GM12891 (cell line): ENCODE measurements at places on chromosomes 6 and 20.

DNA sequence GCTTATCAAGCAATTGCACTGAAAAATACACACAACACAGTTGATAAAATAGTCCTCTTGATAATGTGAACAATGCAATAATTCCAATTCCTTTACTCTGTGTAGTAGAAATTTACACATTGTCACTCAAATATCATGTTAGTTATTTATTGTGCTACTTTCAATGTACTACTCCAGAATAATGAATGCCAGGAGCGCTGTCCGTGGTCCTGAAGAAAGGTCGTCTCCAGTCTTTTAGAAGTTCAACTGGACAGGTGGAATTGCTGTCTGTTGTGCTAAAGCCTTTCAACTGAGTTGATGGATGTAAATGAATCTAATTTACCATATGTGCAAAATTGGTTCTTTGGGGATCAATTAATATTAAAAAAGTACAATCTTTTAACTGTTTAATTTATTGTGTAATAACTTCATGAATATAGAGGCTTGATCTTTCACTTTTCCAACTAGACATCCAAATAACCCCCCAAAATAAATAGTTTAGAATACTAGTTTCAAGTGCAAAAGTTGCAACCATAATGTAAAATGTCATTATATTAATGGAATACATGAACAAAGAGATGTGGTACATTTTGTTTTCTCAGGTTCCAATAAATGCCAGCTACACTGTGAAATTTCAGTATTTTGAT lies 3.2 kb downstream of the GRIK2 start:
- no peak for DNase-seq

DNA sequence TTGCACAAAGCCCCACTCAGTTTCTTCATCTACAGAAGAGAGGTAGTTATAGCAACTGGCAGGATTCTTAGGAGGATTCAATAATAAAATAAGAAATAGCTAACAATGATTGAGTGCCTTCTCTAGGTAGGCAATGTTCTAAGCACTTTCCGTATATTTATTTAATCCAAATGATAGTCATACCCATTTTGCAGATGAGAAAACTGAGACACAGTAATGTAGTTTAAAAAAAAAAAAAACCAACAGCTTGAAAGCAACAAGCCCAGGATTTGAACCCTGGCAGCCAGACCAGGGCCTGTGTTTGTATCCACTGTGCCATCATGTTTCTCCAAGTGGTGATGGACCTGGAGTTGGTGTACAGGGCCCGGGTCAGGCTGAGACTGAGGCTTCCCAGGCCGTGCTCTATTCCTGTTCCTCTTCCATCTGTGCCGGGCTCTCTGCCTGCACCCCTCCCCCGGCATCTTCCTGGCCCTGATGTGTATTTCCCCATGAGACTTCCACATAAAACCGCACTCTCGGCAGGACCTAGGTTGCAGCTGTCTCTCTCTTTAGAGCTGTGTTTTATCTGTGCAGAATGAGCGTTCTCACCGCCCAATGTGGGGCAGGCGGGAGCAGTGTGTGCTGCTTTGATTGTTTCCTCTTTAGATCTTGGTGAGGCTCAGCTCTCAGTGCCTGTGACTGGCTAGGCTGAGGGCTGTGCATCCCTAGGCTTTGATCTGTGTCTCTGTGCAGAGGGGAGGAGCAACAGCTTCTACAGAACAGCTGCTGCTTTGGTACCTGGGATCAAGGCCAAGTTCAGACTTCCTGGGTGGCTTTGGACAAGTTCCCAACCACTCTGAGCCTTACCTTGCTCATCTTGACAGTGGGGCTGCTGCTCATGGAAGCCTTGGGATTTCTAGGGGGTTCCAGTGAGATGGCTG lies 49.5 kb downstream of the TOX2 start:
- DNase-seq, result no peak

DNA sequence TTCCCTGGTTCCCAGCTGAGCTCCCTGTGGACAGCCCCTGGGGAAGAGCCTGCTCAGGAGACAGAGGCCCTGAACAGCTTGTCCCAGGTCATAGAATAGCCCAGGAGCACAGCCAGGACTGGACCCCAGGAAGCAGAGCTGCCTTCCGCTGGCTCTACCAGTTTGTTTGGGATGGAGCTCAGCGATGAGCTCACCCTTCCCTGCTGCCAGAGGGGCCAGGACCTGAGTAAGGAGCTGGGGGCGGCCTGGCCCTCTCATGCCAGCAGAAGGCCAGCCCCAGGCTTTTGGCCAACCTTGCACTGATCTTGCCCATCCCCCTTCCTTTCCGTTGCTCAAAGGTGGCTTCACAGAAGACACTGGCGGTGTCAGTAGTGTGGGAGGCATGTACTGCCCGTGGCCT lies 17.5 kb downstream of the MMP24OS start:
- DNase-seq, result no peak

- no peak for DNase-seq
Measured at GRCh38 chr6:80771941-80772340, 665.5 kb downstream of the BCKDHB start.

- no peak for DNase-seq
Measured at GRCh38 chr6:15350386-15351083, 104.7 kb downstream of the JARID2 start.

DNA sequence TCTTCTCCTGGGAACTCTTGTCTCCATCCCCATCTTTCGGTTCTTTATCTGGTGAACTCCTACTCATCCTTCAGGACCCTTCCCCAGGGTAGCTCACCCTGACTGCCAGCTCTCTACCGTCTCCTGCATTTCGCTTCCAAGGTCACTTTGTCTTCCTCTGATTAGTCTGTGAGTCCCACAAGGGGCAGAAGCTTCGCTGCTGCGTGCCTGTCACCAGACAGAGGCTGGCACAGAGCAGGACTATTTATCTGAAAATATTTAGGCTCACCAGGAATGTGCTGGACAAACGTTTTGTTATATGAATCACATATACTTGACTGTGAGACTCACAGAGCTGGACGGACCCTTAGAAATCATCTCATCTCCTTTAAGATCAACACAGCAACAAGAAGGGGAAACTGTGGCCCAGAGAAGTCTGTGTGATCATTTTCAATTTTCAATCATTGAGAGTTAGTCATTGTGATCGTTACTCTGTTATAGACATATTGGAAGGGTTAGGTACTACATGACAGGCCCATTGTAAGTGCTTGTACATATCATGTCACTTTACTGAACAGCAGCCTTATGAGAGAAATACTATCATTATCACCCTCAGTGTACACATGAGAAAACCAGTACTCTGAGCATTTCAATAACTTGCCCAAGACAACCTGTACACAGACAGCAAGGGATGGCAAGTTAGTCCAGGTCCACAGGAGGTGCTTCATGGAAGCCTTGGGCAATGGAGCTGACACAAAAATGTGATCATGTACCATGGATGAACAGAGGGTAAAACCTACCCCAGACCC lies 51.4 kb downstream of the JPH2 start:
- no peak for DNase-seq

DNA sequence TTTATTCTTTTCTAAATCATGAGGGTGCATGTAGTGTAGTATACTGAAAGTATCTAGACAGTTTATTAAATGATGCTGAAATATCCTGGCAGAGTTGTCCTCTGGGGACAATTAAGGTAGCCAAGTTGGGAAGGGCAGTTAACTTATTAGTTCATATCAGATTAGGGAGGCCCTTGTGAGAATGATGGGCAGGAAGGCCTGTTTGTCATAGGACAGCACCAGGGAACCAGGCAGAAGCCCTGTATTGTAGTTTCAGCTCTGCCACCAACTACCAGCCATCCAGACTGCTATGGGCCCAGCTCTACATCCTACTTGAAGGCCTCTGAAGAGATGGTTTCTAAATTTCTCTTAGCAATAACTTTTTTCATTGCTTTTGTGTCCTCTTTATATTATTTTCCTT lies 4.0 kb downstream of the MYLIP start:
- DNase-seq, result no peak

DNA sequence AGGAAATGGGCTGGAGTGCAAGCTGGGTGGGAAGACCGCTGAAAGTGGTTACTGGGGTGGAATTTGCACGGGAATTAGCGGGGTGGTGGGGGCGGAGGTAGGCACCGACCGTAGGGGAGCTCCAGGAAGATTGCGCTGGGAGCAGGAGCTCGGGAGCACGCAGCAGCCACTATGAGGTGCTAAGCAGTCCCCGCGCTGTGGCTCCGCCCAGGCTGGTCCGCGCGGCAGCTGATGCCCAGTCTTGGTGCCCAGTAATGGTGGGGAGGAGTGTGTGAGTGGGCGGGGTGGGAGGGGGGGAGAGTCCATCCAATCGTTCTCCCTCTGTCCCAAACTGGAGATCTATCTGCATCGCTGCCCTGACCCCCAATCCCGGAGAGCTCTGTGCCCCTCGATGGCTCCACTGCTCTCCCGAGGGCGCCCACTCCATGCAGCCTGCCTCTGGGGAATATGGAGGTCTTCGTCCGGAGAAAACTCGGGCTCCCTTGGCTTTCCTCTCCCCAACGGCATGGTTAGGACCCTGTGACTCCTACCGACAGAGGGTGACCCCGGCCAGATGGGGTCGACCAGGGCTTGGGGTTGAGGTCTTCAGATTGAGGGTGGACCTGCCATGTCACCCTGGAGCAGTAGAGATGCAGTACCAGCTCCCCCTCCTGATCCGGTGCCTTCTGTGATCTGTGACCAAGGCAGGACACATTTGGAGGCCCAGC lies 5.3 kb downstream of the TP53TG5 start:
- DNase-seq, result no peak

DNA sequence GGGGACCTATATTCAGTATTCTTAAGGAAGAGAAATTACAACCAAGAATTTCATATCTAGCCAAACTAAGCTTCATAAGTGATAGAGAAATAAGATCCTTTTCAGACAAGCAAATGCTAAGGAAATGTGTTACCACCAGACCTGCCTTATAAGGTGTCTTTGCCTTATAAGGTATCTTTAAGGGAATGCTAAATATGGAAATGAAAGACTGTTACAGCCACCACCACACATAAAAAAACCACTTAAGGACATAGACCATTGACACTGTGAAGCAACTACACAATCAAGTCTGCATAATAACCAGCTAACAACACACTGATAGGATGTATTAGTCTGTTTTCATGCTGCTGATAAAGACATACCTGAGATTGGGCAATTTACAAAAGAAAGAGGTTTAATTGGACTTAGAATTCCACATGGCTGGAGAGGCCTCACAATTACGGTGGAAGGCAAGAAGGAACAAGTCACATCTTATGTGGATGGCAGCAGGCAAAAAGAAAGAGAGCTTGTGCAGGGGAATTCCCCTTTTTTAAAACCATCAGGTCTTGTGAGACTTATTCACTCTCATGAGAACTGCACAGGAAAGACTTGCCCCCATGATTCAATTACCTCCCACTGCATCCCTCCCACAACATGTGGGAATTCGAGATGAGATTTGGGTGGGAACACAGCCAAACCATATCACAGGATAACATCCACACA lies 119.2 kb upstream of the LAMA2 start:
- no peak for DNase-seq

GRCh38 chr6:164694386-164694785 lies 615.0 kb downstream of the C6orf118 start:
- no peak for DNase-seq

DNA sequence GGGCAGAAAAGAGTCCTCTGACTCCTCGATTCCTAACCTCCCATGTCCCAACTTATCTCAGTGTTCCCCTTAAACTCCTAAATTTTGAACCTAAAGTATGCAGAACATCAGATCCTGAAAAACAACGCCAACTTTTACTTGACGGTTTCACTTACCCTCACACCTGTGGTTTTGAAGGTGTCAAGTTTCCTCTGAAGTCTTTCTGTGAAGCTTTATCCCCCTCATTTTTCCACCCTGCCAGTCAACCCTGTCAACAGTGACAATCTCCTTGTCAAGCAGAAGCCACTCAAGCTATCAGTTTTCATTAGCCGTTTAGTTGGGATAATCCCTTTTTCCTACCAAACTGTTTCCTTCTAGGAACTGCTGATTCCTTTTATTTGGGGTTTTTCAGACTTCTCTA lies 245.4 kb upstream of the PREP start:
- DNase-seq, result no peak

GRCh38 chr6:43722920-43723545 lies 35.4 kb upstream of the MRPS18A start:
- DNase-seq, result no peak

DNA sequence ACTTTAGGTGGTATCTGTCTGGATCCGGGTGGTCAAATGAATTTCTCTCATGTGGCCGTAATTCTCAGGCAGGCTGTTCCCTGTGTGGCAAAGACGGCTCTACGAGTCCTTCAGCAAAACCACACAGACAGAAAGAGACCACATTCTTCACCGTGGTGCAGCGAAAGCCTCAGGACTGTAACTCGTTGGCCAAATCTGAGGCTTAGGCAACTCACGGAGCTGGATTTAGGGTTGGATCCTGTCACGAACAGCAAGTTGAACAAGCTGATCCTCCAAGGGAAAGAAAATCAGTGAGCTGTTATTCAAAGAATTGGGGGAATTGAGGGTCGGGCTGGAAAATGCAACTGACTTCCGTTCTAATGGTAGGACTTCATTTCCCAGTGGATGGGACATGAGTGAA lies 167.4 kb downstream of the ZMYND8 start:
- DNase-seq, result no peak

DNA sequence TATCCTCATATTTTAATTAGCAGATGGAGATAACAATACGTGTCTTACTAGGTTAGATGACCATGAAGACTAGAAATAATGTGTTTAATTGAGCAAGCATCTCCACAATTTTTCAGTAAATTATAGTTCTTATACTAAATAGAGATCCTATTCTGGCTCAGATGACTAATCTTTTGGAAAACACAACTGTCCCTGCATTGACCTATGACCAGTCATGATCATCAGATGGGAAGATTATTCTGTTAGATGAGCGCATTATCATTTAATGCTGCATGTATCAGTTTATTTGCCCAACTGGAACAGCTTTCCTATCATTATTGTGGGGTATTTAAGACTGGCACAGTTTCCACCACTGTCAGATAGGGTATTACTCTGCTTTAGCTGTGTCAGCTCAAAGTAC lies 185.5 kb downstream of the MOXD1 start:
- DNase-seq, result no peak

DNA sequence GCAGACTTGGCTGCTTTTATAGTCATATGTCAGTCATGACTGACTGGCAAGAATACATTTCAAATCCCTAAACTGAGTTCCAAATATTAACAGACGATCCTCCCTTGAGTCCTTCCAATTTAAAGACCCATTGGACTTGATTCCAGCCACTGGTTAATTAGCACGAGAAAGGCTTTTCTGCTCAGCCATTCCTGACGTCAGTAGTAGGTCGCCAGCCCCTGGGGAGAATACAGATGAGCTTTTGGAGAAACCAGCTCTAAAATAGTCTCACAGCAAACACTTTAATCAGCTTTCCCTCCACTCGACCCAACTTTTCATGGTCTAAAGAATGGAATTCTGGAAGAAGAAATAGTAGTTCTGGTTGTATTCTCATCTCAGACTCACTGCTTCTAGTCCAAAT lies 91.6 kb downstream of the SLC22A3 start:
- no peak for DNase-seq
